T-helper 9 cell (primary cell): ENCODE measurements at places on chromosomes 7 and 10.

DNA sequence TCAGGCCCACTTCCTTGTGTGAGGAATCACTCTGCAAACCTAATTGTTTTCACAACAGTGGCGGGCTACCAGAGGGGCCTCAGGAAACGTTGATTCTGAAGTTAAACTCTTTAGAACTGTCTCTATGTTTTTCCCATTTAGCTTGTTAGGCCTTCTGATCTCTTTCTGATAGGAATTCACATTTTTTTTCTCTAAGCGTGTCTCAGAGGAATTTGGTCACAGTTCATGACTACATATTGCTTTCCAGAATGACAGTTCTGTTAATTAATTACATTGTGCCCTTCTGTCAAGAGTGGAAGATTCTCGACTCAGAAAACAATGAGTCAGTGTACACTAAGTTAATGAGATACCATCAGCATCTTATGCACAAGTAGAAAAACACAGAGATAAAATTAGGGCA is 469.2 kb upstream of the C7orf33 start:
- DNase-seq: no peak

DNA sequence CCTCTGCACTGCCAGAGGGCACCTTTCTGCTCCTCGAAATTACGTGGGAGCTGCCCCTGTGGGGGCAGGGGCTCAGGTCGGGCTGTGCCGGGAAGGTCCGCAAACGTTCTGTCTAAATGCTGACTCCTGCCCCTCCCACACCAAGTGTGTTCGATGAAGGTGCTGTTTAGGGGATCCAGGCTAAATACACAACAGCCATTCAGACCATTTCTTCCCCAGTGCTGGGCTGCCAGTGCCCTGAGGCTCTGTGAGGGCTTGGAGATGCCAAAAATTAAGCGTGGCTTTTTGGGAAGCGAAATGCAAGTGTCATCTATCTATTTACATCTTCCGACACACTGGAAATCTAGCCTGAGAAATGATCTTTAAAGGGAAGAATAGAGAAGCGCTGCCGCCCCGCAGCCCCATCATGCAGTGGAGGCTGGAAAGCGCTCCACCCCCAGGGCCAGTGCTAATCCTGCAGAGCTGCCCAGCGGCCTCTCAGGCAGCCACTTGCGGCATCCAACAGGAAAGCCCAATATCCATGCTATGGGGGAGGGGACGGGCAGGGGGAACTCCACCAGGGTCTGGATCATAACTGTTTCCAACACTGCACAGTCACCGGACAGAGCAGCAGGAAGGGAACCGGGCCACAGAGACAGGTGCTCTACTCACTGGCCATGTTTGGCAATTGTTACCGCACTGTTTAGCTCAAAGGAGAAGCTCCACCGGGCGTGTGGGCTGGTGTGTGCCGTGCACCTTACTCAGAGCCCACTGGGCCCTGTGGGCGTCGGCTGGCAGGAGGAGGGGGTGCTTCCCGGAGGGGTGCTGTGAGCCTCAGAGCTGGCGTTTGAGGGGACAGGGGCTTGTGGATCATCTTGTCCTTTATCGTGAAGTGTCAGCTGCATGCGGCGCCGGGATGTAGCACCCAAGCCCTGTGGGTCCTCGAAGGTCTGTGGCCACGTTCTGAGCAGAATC is 205.5 kb downstream of the DNAJB6 start:
- DNase-seq: no peak

- no peak for DNase-seq
Observed at GRCh38 chr10:78634835-78635234, 433.9 kb upstream of the ZMIZ1 start.

GRCh38 chr7:100678291-100678984 is 4.9 kb downstream of the GNB2 start:
- no peak for DNase-seq

DNA sequence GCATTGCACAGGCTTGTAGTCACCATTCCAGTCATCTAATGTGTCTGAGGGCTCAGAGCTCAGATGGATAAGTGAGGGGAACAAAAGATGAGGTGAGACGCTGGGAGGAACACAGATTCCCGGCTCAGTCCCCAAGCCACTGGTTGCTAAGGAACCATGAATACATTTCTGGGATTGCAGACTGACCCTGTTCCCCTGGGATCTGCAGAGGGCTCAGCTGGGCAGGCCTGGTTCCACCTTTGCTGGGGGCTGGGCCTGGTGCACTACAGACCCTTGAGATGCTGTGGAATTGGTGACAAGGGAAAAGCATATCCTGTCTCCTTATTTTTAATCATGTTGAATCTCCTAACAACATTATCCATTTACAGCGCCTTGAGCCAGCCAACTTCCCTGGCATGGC is 19.2 kb downstream of the ELFN1 start:
- no peak for DNase-seq

GRCh38 chr10:58266826-58267712 is 625 bp downstream of the IPMK start:
- peak; percentile 21 for DNase-seq

GRCh38 chr7:91835826-91836368 is 44.6 kb downstream of the MTERF1 start:
- DNase-seq: no peak

DNA sequence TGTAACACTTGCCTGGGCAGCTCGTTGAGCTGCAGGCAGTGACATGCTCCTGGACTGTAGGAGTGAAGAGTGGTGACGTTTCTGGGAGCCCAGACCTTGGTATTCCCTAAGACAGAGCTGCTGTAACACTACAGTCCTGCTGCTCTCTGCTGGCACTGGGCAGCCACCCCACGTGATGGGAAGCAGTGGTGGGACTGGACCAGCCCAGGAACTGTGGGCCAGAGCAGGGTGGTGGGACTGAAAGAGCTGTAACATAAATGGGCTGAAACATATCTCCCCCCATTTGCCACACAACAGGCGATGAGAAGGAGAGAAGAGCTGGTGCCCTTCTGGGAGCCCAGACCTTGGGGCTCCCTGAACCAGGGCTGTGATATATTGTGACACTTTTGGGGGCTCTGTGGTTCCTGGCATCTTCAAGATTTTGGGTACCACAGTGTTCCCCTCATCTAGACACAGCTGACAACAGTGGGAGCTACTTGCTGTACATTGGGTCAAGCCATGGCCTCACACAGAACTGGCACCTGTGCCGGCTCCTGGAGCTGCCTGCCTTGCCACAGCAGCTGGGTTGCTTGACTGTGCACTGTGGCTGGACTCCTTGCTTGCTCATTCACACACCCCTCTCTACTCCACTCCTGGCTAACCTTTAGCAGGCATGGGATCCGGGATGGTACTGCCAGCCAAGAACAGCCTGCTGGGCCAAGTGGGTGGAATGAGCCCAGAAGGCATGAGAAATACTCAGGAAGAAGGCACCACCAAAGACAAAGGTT is 161.3 kb upstream of the PCDH15 start:
- no peak for DNase-seq

GRCh38 chr7:31633894-31634494 is 53.0 kb upstream of the PPP1R17 start:
- DNase-seq: no peak

DNA sequence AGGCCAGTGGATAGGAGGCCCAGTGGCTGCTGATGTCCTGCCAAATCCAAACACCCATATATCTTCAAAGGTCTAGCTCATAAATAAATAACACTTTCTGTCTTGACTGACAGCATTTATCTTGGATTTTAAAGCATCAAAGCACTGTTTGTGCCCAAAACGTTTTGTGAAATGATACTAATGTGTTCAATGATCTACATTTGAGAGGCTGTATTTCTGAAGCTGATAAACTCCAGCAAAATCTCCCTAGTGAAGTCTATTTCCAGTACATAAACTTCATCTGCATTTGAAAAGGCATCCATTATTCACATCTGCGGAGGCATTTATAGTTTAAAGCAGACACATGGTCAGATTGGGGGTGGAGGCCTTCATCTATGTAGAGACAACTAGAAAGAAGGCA is 276.3 kb downstream of the HPSE2 start:
- DNase-seq: no peak

GRCh38 chr7:108451296-108451848 is 4.9 kb downstream of the NRCAM start:
- DNase-seq: no peak

GRCh38 chr7:17871815-17872533 is 68.3 kb downstream of the SNX13 start:
- DNase-seq: no peak

GRCh38 chr7:28298870-28299518 is 113.3 kb upstream of the CREB5 start:
- no peak for DNase-seq

DNA sequence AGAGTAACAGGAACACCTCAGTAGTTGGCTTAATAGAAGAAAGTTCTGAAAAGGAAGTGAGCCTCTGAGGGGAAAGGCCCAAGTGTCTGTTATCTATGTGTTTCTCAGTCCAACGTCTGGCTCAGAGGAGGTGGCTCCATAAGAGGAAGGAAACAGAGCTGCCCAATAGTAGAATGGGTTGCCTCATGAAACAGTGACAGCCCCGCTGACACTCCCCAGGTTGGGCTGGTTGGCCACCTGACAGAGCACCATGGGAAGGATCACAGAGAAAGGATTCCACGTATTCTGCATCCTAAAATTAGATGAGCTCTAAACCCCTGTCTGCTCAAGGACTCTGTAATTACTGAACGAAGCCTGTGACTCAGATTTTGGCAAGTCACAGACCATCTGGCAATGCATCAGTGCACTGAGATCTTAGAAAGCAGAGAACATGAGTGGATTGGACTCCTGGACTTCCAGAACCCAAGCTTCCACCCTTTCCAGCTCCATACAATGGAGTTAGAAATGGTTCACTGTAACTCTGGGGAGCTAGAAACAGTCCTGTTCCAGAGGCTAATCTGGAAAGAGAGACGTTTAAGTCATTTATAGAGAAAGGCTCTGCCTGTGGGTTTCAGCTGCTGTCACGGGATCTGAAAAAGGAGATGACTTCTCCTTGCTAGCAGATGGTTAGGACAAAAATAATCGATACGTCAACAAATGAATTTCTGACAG is 2.9 kb downstream of the PKD2L1 start:
- no peak for DNase-seq

- DNase-seq: no peak
Observed at GRCh38 chr7:129923709-129924108, 29.1 kb downstream of the UBE2H start.

DNA sequence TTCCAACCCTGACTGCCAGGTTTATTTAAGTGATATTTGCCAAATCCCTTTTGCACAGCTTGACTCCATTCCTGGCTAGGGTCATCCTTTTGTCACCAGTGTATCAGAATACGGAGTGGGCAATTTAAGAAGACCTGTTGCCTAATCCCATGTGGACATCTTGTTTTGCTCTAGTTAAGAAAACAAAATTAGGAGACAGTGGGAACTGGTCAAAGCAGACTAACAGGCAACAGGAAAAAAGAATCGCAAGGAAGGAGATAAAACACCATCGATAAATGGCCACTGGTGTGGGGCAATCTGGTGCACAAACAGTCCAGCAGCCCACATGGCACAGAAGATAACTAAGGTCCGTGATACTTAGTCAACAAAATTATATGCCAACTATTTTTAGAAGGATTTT is 21.4 kb downstream of the KDM7A start:
- no peak for DNase-seq

DNA sequence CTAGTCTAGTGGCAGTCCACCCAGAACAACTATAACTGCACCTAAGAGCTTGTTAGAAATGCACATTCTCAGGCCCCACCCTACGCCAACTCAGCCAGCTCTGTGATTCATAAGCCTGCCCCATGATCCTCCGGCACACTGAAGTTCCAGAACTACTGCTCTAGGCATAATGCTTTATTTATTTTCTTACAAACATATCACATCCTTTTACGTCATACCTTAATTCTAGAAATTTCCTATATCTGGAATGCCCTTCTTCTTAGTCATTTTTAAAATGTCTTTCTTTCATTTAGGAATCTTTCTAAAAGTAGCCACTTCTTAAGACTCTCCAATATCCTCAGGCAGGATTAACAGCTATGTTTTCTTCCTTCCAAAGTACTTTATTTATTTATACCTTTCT is 480.1 kb downstream of the INHBA start:
- no peak for DNase-seq

DNA sequence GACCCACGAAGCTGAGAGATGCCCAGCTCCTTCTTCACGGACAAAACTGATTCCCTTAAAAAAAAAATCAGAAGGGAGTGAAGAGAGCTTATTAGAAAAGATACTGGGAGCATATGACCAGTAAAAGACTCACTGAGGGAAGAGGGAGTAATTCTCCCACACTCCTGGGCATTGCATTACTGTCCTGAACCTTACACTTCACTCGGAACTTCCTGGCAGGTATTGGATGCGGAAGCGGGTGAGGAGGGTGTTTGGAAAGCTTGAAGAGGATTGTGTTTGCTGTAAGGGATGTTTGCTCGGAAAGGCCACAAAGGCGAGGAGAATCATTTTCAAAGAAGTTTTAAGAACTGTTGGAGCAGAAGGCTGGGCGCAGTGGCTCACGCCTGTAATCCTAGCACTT is 375 bp downstream of the HKDC1 start:
- no peak for DNase-seq

GRCh38 chr7:54992871-54993475 is 25.8 kb upstream of the EGFR start:
- no peak for DNase-seq

DNA sequence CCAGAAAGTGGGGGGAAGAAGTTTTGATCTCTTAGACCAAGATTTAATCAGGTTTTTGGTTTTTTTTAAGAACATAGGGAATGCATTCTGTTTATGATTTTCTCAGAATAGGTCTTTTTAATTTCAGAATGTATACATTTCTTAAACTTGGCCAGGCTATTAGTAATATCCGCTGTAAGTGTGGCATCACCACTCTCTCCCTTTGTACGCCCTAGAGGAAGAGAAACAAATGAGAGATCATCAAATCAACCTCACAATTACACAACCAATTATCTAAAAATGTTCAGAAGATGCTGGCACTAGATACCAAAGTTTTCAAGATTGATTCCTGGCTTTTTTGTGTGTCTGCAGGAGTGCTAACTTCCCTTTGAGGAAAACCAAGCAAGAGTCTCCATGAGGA is 70.0 kb downstream of the KLF6 start:
- no peak for DNase-seq

DNA sequence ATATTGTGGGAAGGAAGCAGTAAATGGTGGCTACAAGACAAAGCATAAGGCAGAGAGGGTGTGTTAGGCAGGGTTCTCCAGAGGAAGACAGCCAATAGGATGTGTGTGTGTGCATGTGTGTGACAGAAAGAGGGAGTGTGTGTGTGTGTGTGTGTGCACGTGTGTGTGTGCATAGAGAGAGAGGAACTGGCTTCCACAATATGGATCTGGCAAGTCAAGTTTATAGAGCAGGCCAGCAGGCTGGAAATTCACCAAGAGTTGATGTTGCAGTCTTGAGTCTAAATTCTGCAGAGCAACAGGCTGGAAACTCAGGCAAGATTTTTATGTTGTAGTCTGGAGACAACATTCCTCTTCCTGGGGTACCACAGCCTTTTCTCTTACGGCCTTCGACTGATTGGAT is 374.0 kb downstream of the TNS3 start:
- DNase-seq: no peak

GRCh38 chr10:78045237-78045636 is 11.6 kb downstream of the RPS24 start:
- no peak for DNase-seq

DNA sequence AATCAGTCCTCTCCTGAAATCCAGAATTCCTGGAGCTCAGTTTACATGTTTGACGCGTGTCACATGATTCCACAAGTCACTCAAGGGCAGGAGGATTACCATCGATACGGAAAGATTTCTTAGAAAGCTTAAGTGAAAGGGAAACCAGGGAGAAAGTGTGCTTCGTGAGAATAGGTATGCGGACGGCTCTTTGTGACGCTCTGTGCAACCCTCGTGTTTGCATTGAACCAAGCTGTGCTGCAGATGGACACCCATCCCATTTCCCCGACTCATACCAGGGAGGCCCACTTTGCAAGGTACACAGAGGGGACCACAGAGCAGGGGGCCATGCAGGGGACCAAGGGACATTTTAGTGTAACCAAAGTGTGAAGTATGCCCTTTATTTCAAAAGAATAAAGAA is 43.2 kb downstream of the IKZF1 start:
- DNase-seq: no peak

- no peak for DNase-seq
Observed at GRCh38 chr7:17623546-17624185, 316.6 kb downstream of the SNX13 start.
